DND-41 (cell line): ENCODE measurements at places on chromosomes 12 and 14.

DNA sequence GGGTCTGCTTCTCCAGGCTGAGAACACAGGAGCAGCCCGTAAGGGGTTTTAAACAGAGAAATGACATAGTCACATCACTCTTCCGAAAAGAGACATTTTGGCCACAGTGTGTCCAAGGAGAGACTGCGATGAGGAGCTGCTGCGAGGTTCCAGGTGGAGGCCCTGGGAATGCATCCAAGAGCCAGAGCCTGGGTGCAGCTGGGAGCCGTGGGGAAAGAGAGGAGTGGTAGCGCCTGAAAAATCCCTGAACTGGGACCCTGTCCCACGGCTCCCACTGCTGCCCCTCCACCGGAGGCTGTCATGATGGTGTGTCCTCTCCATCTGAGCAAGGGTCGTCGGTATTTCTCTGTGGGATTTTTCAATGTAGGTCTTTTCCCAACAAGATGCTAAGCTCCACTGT lies 146.9 kb downstream of the BCL11B start:
- no peak for DNase-seq

GRCh38 chr12:117045160-117046010 lies 53.8 kb downstream of the TESC start:
- no peak for DNase-seq

DNA sequence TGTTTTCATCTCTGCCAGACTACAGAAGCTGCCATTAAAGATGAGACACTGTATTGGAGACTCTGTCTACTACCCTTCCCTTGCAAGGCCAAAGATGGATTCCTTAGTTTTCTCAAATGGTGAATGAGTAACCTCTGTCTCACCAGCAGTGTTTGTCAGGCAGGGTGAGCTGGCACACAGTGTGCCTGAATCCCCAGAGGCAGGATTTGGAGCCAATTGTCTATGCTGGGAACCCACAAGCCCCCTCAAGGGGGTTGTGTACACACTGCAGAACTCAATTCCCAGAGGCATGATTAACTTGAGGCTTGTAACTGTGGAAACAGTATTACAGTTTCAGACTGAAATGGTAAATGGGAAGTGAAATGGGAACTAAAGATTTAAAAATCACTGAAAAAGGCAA lies 136.8 kb upstream of the PTPRB start:
- no peak for DNase-seq

DNA sequence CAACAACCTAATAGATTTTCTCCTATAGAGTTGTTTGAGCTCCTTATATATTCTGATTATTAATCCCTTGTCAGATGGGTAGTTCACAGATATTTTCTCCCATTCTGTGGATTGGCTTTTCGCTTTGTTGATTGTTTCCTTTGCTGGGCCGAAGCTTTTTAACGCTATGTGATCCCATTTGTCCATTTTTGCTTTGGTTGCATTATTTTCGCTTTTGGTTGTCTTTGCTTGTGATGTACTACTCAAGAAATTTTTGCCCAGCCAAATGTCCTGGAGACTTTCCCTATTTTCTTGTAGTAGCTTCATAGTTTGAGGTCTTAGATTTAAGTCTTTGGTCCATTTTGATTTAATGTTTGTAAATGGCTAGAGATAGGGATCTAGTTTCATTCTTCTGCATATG lies 258.4 kb upstream of the FAR2 start:
- no peak for DNase-seq

- DNase-seq = no peak
Measured at GRCh38 chr12:107624493-107624892, 61.1 kb upstream of the PWP1 start.

DNA sequence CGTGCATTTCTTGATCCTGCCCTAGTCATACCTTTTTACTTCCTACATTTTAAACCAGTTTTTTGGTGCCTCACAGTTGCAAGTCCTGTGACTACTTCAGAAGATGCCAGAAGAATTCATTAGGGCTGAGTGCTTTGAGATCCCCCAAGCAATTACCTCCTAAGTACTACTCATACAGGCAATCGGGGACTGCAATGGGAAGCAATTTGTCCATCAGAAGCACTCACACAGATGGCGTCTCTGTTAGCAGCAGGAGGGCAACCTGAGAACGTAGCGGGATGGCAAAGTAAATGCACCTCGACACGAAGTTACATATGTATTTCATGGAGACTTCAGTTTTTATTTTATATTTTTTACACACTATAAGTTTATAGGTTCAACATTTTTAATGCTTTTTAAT lies 188.3 kb downstream of the CAPZA3 start:
- DNase-seq = no peak

GRCh38 chr12:114404926-114405518 lies 922 bp downstream of the TBX5 start:
- no peak for DNase-seq

DNA sequence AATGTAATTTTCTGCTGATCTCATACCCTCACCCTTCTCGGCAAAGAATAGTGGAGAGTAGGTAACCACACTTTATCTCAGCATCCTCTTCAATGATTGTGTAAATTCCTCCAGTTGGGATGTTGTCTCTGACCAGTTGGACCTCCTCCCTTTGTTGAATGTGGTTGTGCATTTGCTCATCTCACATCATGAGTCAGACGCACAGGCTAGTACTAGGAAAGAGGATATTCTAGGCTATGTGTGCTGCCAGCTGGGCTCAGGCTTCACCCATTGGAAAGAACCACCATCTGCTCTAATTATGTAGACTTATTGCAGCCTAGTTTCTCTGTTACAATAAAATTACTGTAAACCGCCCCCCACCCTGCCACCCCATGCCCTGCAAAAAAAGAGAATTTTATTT lies 90.3 kb downstream of the LMO3 start:
- DNase-seq = no peak

DNA sequence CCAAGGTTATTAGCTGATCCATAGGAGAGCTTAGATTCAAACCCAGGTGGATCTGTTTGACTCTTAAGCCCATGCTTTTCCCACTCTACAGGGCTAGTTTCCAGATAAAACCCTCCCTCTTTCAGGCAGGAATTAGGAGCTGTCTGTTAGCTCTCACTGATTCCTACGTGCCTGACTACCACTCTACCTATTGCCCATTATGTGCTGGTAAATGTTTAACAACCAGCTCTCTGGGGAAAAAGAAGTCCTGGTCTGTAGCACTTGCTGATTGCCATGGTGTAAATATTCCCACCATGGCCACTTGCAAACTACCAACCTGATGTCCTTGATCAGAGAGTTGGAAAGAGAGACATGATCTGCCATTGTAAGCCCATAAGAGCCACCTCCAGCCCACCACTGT lies 65.5 kb upstream of the BDKRB2 start:
- no peak for DNase-seq

- no peak for DNase-seq
Measured at GRCh38 chr12:92424338-92424737, 278.5 kb upstream of the PLEKHG7 start.

DNA sequence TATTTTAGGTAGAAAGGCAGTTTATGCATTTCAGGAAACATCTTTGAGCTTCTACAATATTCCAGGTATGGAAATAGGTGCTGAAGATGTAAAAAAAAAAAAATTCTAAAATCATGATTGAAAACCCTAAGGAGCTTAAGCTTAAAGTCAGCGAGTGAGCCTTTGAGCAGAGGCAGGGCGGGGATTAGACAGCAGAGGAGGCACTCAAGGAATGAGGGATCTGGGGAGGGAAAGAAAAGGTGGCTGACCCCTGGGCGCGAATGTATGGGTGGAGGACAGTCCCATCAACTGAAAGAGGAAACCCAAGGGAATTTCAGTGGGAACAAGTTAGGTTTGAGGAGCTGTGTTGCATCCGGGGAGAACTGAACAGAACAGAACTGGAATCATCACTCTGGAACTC lies 6.4 kb upstream of the PTMS start:
- no peak for DNase-seq

DNA sequence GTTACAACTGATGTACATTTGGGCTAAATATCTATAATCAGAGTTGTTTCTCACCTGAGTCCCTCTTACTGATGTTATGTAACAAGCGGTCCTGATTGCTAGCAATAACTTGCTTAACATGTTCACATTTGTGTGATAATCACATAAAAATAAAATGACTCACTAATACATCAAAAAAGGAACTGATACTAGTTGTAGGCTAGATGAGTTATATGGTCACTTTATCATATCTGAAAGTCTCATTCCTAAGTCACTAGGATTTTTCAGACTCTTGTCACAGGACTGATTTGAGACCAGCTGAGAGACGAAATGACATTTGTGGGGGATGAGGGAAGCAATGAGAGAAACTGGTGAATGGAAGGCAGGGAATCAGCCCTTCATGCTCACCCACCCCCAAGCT lies 34.3 kb downstream of the NKX2-1 start:
- DNase-seq = no peak

GRCh38 chr12:18559242-18559641 lies 178.6 kb downstream of the PLCZ1 start:
- no peak for DNase-seq

DNA sequence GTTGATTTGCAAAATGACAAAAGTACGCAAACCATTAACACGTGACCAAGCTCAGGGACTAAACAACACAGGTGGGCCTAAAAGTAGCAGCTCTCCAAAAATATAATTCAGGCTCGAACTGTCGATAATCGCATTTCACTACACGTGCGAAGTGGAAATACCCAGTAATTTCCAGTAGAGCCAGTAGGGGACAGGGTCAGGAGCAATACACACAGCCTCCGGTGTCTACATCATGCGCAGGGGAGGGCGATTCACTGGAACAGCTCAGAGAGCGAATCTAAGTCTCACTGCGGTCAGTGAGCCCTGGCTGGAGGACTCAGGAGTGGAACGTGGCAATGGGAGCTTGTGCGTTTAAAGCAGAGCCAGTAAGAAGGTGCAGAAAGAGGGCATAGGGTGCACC lies 40.4 kb downstream of the SETD3 start:
- DNase-seq = no peak

- DNase-seq = peak; percentile 48
Measured at GRCh38 chr12:115916910-115917668, 360.4 kb downstream of the MED13L start.

DNA sequence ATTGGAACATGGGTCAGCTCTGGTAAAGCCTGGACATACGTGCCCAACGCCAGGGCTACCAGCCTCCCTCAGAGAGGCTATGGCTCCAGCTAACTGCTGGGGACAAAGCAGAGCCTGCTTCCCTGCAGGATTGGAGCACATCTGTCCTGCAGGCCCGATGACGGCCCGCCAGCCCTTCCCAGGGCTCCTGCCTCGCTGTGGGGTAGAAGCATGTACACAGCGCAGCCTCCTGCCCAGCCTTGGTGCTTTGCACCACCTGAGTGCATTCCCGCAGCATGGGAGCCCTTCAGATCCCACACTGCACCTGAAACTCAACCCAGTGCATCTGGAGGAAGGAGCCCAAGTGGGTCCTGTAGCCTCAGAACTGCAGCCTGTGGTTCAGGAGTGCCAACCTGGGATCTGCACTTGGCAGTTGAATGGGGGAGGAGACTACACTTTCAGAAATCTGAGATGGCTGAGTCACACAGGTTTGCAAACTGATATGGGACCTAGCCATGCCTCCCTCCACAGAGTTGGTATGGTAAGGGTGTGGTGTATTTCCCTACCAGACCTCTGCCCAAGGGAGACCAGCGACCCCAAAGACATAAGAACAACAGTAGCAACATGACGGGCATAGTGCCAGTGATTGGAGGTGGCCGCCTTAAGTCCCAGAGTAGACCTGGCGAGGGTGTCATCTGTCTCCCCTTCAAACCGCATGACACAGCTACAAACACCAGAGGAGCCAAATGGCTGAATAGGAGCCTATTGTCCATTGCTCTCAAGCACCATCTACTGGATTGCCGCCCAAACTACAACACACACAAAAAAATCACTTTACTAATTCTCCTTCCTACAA lies 273.9 kb upstream of the MIS18BP1 start:
- DNase-seq = peak; percentile 24

- DNase-seq = no peak
Measured at GRCh38 chr12:43459285-43459684, 92.7 kb downstream of the ADAMTS20 start.

GRCh38 chr12:122159882-122160281 lies 14.1 kb downstream of the IL31 start:
- DNase-seq = no peak

GRCh38 chr12:71935594-71935993 lies 3.1 kb upstream of the TPH2 start:
- DNase-seq = no peak

DNA sequence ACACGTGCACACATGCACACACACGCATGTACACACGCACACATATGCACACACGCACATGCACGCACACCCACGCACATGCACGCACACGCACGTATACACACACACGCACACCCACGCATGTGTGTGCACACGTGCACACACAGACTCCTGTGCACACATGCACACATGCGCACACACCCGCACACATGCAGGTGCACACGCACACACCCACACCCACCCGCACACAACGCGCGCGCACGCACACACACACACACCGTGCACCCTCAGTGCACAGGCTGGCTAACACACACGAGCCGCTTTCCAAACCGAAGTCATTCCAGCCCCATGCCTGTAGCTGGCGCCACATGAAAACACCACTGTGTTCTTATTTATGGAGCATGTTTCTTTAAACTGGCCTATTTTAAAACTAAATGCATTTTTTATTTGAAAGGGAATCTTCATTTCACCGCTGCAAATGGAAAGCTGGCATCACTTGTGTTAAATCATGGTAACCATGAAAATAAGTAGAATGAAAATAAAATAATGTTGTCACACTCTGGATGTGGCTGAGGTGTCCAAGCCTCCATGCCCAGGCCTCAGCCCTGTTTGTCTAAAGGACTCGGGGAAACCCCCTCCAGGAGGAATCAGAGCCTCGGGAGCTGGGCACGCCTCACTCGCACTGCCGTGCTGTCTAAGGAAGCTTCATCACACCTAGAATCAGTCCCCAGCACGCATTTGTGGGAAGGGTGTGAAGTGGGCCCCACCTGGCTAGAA lies 45.1 kb downstream of the GALNT9 start:
- no peak for DNase-seq

- no peak for DNase-seq
Measured at GRCh38 chr12:79848339-79848738, 86.6 kb downstream of the PPP1R12A start.

GRCh38 chr12:101713059-101713682 lies 15.7 kb downstream of the CHPT1 start:
- DNase-seq = no peak

GRCh38 chr14:32468955-32469354 lies 139.9 kb downstream of the AKAP6 start:
- DNase-seq = no peak

- DNase-seq = no peak
Measured at GRCh38 chr14:51868405-51868804, 8.0 kb downstream of the GNG2 start.

DNA sequence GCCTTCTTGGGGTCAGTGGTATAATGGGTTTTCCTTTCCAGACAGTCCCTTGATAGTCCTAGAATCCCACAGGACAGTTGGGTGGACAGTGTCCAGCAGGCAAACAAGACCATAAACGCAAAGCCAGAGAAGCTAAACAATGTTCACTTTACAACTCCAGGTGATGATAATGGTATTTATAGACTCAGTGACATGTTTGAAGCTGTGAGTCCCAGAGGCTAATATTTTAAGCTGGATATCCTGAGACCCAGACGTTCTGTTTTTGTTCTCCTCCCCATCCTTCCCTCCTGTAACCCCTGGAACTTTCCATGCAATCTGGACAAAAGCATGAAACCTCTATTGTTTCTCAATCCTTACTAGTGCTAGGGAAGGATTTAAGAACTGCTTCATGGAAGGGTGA lies 121.0 kb downstream of the ZFP36L1 start:
- no peak for DNase-seq
